ENCODE measurements at places on chromosomes 7 and 10. TPM values are rescaled to one million over a fixed set of nuclear protein-coding genes. Genes with fewer than 3 reads are reported as not detected.

Gene TSPAN12
- 8.4 TPM for total RNA-seq

Gene FRMD4A
- total RNA-seq, result 33.3 TPM

Gene NEBL
- total RNA-seq, result 29.3 TPM

Gene PRSS2
- not detected for total RNA-seq

Gene PRSS37
- not detected for total RNA-seq

Gene TUBAL3
- total RNA-seq, result 0.20 TPM

Gene CCDC146
- total RNA-seq, result 18.2 TPM
